ENCODE measurements at places on chromosomes 2 and 18.

DNA sequence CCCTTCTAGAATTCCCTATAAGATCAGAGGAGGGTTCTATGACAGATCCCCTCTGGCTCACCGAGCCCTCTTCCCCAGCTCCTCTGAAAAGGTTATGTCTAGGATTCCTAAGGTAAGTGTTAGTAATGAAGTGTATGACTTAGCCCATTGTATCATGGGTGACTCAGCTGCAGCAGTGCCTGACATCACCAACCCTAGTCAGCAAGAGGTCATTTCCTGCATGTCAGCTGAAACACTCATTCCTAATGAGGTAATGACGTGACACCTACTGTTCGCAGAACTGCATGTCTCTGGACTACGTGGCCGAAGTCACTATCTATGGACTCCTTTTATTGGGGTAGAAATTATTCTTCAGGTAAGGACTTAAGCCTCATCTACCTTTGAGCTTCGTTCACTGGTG, 196.1 kb upstream of the MYT1L start:
- no peak for DNase-seq

GRCh38 chr18:6543330-6543908, 128.7 kb upstream of the L3MBTL4 start:
- DNase-seq, result no peak

GRCh38 chr2:61149074-61149473, 12.9 kb upstream of the C2orf74 start:
- no peak for DNase-seq

- no peak for DNase-seq
Measured at GRCh38 chr2:17518212-17519154, at the start of gene RAD51AP2. TSS of gene RAD51AP2 (minus strand) at chr2:17518440. CDS start at chr2:17518415, 25 bp downstream.

- DNase-seq, result no peak
Measured at GRCh38 chr18:55245211-55245614, 286.0 kb upstream of the CCDC68 start.

DNA sequence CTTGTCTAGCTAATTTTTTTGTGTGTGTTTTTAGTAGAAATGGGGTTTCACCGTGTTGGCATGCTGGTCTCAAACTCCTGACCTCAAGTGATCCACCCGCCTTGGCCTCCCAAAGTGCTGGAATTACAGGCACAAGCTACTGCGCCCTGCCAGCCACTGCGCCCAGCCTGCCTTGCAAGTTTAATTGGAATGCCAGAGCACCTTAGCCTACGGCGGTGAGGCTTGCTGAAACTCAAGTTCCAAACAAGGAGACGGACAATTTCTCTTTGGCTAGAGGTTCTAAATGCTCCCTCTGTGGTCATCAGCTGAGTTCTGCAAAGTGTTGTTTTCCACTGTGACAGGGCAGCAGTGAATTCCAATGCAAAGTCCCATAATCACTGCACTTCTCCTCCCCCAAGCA, 583.4 kb downstream of the KCNJ3 start:
- DNase-seq, result no peak

DNA sequence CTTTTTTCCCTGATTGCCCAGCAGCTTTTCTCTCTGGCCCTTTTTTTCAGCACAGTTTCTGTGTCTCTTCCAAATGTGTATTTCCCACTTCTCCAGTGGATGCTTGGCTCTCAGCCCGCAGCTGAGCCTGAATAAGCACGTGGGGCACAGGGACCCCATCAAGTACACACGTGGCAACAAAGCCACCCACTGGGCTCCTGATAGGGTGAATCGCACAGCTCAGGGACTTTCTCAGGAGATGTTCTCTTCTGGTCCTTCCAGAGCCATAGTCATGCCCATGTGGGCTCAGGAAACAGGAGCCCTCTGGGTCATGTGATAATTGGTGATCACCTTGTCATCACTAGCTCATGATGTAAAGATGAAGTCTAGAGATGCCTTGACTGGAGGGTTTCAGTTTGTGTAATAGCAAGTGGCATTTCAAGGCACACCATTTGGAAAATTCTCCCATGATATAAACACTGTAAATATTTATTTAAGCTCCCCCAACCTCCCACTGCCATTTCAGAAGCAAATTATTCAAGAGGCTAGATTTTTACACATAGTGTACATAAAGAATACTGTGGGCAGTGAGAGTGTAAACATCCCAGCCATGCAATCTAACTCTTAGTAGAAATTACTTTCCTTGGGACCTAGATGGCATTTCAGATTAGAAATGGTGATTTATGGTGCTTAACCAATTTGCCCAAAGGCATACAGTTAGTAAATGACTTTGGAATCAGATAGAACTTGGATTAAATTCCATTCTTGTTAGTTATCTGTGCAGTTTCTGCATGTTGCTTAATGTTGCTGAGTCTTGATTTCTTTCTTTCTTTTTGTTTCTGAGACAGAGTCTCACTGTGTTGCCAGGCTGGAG, 597.5 kb downstream of the SLC4A3 start:
- DNase-seq, result no peak

GRCh38 chr2:12284487-12284886, 432.2 kb upstream of the TRIB2 start:
- no peak for DNase-seq

- no peak for DNase-seq
Measured at GRCh38 chr18:28766027-28766426, 589.1 kb upstream of the CDH2 start.

GRCh38 chr2:235105821-235106359, 154.1 kb downstream of the SH3BP4 start:
- no peak for DNase-seq
